Caudate nucleus (tissue), 63 donors: ENCODE measurements at places on chromosomes 1 and 21.

DNA sequence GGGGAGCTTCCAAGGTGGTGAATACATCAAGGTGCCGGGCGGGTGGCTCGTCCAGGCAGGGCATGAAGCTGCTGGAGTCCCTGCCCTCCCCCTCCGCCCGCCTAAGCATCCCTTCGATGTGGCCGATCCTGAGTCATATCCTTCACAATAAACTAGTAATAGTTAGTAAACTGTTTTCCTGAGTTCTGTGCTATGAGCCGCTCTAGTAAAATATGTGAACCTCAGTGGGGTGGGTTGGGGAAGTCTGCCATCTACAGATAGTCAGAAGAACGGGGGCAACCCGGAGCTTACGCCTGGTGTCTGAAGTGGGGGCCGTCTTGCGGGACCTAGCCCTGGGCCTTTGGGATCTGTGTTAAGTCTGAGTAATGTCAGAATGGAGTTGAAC, 21.6 kb downstream of the C2CD2 start:
- no peak for DNase-seq

- DNase-seq, result no peak
Measured at GRCh38 chr1:55039342-55040082, at the start of gene PCSK9. Gene PCSK9, plus strand, starts transcription at chr1:55039548. Its CDS starts 290 bp downstream, at chr1:55039838.

DNA sequence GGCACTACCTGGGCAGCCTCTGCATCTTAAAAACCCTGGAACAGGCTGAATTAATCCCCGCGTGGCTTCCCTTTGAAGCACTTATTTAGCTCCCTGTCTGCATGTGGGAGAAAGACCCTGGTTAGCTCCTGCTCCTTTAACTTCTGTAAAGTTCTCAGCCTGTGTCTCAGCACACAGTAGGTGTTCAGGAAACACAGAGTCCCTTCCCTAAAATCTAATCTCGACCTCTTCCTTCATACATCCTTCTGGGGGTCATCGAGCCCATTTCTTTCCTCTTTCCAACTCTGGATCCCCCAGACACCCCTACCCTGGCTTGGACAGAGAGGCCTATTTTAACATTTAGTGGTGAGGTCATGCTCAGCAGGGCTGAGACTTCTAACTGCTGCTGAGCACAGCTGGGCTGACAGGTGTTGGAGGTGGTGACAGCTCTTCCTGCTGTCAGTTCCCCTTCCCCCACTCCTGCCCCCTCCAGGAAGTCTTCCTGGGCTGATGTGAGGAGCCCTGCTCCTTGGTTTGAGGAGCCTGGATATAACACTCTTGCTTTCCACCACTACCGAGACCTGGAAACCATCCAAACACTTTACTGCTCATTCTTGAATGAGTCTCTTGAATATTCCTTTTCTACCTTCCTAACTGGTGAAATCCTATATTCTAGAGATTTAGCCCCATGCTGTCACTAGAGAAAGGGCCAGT, 5.3 kb downstream of the E2F2 start:
- no peak for DNase-seq

DNA sequence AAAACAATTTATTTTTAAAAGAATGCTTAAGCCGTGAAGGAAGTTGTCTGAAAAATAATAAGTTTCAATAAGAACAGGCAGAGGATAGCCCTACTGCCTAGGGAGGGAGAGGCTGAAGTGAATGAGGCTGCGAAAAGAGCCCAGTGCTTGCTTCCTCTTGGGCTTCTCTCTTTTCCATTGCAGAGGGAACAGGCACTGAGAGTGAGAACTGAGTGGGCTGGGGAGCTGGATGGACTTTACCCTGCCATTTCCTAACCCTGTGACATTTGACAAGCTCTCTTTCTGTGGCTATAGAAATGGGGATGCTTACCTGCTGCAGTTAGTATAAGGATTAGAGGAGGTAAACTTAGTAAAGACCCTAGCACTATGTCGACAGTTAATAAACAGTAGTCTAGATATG, 30.0 kb downstream of the TENT5C start:
- no peak for DNase-seq

DNA sequence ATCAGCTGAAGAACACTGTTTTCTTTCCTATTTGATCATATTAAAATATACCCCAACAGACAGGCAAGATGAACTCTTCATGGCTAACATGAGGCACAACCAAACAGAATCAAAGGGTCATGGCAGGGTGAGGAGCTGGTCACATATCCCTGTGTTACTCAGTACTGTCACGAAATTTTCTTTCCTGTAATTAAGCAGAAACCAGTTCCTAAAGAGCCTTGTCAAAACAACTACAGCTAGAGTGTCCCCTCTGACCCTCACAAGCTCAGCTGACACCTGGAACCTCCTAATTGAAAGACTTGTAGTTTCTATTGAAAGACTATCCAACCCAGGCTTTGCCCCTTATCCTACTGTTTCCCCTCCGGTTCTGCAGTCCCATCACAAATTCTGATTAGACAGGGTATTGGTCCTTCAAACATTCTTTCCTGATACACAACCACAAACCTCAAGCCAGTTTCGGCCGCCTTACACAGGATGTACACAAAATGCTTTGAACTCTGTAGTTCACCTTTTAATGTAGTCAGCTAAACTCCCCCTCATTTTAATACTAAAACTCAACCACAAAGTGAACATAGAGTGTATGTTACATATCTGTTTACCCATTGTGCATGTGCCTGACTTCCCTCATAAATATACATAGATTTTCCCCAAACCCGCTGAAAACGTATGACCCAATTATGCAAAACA, 651.9 kb downstream of the MRPL39 start:
- no peak for DNase-seq

- DNase-seq, result no peak
Measured at GRCh38 chr1:5001466-5001865, 347.1 kb downstream of the AJAP1 start.

DNA sequence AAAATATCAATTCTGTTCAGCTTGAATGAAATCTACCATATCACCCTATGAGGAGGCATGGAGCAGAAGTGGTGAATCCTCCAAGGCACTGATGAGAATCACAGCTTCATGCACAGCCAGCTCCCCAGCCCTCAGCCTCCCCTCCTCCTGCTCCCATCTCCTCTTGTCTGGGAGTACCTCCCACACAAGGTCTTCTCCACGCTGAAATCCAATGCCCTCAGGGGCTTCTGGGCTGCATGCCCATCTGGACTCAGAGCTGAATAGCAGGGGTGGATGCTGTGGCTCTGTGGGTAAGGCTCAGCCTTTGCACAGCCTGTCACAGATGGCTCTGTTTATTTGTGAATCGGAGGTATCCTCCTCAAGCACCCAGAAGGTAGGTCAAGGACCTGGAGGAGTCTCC, 48.6 kb downstream of the KCNC4 start:
- DNase-seq, result no peak

DNA sequence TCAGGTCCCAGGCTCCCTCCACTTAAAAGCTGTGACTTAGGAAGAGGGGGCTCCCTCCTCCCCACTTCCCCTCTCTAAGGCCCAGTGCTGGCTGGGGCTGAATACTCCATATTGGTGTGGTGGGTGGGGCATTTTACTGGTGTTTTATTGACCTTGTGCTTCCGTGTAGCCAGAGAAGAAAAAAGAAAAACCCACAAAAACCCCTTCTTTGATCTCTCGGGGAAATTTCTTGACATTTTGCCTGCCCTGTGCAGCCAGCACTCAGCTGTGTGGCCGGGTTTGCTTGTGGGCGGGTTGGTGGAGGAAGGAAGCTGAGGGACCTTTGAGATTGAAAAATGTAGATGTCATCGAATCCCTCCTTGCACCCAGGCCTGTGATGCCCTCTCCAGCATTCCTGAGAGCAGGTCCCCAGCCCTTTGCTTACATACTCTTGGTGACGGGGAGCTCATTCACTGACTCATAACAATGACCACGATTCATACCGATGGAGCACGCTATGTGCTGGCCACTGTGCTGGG, 24.8 kb downstream of the TNFRSF8 start:
- DNase-seq, result no peak

DNA sequence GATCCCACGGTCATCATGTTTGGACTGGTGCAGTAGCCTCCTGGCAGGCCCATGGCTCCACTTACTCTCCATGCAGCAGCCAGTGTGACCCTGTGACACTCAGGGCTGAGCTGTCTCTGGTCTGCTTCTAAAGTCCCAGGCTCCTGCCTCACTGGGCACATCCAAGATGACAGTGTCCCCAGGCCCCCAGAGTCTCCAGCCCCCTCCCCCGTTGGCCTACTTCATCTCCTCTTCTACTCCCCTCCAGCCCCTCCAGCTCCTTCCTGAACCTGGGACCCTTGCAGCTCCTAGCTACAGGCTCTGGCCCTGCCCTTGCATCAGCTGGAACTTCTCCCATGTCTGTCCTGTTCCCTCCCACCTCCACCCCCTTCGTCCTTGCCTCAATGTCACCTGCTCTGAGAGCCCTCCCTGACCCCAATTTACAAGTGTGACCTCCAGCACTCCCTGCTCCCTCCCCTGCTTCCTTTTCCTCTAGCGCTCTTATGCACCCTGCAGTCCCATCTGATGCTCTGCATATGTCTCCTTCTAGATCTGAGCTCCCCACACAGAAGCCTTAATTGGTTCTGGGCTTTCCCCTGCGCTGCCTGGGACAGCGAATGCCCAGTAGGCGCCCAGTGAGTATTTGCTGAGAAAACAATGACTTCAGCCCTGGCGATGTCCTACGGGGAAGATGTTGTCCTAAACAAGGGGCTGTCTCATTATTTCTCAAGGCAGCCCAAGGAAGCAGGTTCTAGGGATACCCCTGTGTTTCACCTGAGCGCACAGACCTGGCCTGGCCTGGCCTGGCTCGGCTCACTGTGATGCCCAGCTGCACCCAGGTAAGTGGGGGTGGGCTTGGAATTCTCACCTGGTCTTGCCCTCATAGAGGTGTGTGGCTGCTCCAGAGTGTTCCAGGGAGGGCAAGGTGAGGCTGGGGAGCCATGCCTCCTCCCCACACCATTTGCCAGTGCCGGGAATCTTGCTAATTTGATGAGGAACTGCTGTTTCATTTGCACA, 600.6 kb downstream of the PTPRU start:
- no peak for DNase-seq

- DNase-seq, result no peak
Measured at GRCh38 chr1:182634306-182635072, 30.3 kb upstream of the RGS16 start.

GRCh38 chr1:51345300-51345687, 14.9 kb upstream of the TTC39A start:
- DNase-seq, result no peak

DNA sequence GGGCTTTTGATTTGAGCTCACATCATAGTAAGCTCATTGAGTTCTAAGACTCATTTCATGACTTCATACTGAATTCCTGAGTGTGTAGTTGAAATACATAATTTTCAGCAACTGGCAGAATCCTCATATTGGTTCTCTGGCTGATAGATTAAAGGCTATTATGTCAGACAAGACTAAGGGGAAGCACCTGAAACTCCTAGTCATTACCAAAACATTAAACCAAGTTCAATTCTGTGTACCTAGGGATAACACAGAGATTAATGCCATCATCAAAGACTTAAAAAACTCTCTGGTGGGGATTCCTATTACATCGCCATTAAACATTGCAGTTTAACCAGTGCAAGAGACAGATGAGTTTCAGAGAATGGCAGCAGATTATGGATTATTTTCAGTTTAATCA, 339.1 kb downstream of the PTPRC start:
- no peak for DNase-seq

- DNase-seq, result no peak
Measured at GRCh38 chr1:32770741-32771548, 46.2 kb downstream of the YARS1 start.
